Omental fat pad (tissue), 4 donors: ENCODE measurements at places on chromosomes 5 and 9. TPM values are rescaled to one million over a fixed set of nuclear protein-coding genes. Genes with fewer than 3 reads are reported as not detected.

GRCh38 chr9:70455993-70456704, 41.7 kb upstream of the KLF9 start:
- no peak for DNase-seq

DNA sequence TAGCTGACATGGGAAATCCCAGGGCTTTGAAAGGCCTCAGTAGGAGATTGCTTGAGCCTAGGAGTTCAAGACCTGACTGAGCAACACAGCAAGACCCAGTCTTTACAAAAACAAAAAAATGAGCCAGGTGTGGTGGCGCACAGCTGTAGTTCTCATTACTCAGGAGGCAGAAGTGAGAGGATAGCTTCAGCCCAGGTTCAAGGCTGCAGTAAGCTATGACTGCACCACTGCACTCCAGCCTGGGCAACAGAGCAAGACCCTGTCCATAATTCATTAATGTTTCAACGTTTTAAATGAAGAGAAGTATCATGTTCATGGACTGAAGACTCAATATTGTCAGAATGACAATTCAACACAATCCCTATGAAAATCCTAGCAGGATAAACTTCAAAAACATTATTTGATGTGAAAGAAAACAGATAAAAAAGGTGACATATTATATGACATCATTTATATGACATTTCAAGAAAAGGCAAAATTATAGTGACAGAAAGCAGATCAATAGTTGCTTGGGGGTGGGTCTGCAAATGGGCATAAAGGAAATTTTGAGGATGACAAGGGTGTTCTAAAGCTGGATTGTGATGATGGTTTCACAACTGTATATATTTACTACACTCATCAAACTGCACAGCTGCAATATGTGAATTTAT, 3.7 kb downstream of the KIF3A start:
- DNase-seq: no peak

- no peak for DNase-seq
Observed at GRCh38 chr5:179405054-179405416, 59.8 kb upstream of the ADAMTS2 start.

DNA sequence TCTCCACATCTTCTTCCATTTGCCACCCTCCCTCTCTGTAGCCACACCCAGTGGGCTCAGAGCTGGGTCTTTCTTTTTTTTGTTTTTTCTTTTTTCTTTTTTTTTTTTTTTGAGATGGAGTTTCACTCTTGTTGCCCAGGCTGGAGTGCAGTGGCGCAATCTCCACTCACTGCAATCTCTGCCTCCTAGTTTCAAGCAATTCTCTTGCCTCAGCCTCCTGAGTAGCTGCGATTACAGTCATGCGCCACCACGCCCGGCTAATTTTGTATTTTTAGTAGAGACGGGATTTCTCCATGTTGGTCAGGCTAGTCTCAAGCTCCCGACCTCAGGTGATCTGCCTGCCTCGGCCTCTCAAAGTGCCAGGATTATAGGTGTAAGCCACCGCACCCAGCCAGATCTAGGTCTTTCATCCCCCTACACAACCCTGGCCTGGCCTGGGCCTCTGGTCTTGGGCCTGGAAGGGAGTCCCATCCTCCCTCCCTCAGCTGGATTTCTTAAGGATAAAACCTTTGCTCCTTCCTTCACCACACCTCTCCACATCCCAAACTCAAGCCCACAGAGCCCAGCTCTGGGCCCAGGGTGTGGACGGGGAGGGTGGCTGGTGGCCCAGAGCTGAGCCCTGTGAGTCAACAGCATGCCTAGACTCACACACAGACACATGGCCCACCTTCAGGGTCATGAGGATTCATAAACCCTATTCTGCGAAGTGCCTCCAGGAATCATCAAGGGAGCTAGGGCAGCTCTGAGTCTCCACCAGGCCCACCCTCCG, 18.8 kb upstream of the KCNIP1 start:
- no peak for DNase-seq

The PDZD2 gene
- 113 TPM for total RNA-seq

The APBA1 gene
- total RNA-seq: 4.3 TPM
